ENCODE measurements at places on chromosomes 16 and 17.

- DNase-seq: no peak
Observed at GRCh38 chr16:10339777-10340732, 45.8 kb upstream of the ATF7IP2 start.

DNA sequence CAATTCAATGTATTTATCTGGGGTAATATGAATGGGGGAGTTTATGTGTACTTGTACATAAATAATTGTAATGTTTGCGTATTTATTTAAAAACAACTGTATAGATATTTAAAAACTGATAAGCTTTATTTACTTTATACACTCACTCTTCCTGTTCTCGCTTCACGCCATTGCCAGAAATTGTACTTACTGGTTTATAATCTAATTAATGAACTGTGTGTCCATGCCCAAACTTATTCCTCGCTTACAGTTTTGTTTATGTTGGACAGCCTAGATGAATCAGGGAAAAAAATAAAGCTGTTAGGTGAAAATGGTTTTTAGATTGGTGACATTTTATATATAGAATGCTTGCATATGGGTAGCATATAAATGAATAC is 30.8 kb downstream of the AATF start:
- no peak for DNase-seq

GRCh38 chr17:16189791-16190348 is 25.5 kb downstream of the NCOR1 start:
- no peak for DNase-seq

DNA sequence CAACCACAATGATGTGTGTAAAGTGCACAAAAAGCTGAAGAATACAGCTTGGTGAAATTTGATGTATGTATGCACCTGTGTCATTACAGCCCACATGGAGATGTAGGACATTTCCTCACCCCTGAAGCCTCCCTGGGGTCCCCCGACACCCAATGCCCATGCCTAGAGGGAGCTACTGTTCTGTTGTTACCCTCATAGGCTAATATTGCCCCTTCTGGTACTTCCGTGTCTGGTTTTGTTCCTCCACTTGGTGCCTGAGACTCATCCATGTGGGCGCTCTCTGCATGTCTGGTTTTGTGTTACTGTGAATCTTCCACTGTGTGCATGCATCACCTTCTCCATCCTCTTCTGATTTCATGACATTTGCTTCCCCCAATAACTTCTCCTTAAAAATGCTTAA is 18.6 kb downstream of the TNFRSF13B start:
- DNase-seq: no peak

DNA sequence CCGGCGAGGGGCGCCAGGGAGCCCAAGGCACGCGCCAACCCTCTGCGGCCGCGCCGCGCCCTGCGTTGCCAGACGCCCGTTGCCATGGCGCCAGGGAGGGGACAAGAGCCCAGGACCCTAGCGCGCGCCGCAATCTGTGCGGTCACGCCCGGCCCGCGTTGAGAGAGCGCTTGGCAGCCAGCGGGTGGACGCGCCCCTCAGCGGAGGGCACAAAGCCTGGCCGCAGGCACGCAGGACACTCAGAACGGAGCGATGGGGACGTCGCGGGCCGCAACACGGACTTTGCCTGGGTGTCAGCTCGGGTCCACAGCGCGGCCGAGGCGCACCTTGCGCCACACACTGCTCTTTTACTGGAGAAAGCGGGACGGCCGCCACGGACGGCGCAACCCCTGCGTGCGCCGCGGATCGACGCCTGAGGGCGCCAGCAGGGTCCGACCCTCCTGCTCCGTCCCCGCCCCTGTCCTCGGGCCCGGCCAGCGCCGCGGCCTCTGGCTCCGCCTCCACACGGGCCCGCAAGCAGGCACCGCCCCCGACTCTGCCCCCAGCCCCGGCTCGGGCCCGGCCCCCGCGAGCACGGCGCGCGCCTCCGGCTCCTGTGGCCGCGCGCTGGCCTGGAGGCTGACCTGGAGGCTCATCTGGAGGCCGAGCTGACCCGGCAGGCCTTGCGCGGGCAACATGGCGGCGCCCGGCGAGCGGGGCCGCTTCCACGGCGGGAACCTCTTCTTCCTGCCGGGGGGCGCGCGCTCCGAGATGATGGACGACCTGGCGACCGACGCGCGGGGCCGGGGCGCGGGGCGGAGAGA is at the start of gene GFER:
Gene GFER, plus strand, starts transcription at position 650 of the 803 bp plus-strand sequence. Its CDS starts 26 bp downstream, at position 676.
- DNase-seq: no peak

GRCh38 chr17:63641692-63642448 is 19.7 kb downstream of the MAP3K3 start:
- DNase-seq: no peak

- DNase-seq: no peak
Observed at GRCh38 chr16:89742948-89743347, 21.6 kb downstream of the ZNF276 start.

- DNase-seq: no peak
Observed at GRCh38 chr16:13835935-13836730, 83.8 kb upstream of the ERCC4 start.

- DNase-seq: no peak
Observed at GRCh38 chr17:41667280-41668041, 21.2 kb upstream of the EIF1 start.

DNA sequence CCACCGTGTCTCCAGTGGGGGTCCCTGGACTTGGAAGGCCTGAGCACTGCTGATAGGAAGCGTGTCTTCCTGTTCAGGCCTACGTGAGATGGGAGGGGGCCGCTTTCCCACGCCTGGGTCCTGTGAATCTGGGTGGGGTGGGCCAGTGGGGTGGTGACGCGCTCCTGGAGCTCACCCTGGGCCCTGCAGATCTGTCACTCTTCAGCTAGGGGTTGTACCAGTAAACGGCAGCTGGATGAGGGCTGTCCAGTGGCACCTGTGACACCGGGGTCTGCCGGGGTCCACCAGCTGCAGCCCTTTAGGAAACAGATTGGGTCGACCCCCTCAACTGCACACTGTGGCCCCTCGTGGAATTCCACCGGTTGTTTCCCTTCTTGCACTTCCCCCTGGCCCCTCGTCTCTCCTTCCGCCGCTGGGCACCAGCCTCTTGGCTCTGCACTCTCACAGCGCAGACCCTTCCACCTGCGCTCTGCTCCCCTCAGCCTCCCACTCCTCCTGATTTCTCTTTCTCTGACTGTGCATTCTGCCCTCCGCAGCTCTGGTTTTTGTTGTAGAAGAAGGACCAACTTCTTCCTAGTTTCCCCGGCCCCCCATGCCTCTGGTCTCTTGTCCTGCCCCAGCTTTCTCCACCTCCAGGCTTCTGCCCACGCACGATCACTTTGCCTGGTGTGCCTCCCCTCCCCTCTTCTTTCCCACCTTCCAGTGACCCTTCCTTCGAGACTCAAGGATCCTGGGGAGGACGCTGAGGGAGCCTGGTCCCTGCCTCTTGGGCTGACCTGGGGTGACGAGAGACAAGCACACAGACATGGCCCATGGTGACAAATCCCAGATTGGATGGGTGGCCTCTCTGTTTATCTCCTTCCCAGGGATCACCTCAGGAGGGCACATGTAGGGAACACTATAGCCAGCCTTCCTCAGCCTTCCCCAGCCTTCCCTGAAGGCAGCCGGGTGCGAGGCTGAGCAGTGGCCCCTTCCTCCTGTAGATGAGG is 4.8 kb downstream of the MRC2 start:
- no peak for DNase-seq

DNA sequence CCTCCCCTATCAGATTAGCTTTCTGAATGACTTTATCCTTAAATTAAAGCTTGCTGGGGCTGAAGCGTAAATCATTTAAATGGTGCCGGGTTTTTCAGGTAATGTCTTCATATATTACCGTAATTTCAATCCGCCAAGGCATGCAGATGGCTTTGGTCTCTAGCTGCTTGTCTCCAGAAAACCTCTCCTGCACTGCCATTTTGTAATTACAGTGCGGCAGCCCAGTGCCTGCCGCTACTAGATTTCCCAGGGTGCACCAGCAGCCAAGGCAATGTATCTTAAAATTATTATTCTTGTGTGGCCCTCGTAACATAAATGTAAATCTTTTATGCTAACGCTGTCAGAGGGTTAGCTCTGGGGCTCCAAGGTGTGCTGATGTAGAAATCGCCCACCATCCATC is 208.5 kb downstream of the TMEM114 start:
- DNase-seq: no peak

DNA sequence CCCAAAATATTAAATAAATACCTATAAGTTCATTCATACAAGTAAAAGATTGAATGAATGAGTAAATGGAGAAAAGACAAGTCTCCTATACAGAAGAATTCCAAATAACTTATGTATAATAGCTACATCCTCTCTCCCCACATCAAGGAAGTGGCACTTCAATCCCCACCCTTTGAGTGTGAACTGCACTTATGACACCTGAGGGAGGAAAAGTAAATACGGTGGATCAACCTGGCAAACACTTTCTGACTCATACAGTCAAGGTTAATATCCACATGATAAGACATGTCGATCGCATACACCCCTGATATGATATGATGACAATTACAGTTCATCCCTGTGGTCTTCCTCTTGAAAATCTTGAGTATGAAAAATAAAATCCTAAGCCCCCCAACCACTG is 18.0 kb downstream of the SLFN12L start:
- DNase-seq: no peak

DNA sequence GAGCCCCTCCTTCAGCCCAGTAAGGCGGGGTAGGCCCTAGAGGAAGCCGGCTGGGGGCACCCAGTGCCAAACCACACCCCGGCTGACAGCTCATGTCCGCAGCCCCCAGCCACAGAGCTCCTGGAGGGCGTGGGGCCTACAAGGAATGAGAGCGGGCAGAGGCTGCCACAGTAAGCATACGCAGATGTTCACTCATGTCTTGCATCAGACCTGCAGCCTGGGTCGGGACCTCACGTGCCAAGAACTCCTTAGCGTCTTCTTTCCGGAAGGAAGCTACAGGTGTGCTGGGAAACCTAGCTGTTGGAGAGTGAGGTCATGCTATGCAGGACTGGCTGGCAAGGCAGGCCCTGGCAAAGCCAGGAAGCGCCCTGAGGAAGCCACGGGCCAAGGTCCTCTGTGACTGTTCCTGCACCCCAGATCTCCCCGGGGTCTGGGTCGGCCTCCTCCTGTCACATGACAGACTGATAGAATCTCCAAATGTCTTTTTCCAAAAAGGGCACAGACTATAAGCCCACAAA is 1.6 kb downstream of the ZNF598 start:
- DNase-seq: no peak

DNA sequence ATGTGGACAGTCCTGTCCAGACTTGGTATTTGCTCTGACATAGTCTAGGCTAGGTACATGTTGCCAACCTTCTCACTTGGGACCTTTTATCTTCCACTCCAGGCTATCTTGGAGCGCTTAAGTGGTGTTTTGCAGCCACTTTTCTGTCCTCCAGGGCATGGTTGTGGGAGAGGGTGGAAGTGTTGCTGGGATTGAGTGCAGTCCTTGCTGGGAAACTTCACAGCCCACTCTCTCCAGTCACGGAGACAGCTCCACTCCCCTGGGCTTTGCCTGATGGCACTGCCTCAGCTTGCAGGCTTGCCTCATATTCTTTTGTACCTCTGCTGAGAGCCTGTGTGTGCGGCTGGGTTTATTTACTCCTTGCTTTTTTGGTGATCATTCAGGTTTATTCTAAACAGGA is 17.4 kb downstream of the RPA1 start:
- no peak for DNase-seq

DNA sequence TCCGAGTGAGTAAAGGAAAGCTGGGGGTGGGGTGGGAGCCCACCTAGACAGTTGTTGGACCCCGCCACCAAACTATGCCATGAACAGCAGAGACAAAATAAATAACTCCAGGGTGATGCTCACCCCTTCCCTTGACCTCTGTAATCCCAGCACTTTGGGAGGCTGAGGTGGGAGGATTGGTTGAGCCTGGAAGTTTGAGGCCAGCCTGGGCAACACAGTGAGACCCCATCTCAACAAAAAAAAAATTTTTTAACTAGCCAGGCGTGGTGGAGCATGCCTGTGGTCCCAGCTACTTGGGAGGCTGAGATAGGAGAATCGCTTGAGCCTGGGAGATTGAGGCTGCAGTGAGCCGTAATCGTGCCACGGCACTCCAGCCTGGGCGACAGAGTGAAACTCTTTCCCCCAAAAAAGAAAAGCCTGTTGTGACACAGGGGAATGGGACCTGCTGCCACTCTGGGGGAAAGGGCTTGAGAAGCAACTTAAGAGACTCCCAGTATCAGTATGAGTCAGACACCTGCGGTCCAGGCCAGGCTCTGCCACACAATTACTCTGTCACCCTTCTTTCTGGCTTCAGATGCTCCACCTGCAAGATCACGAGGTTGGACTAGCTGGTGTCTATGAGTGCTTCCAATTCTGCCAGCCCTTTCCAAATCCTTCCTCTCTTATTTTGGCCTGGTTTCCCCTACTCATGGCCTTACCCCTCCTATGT is 5.0 kb downstream of the SGCA start:
- no peak for DNase-seq

- no peak for DNase-seq
Observed at GRCh38 chr16:11430601-11431317, 85.5 kb downstream of the RMI2 start.

GRCh38 chr16:29729116-29729521 is 16.7 kb downstream of the C16orf54 start:
- DNase-seq: peak; percentile 9

DNA sequence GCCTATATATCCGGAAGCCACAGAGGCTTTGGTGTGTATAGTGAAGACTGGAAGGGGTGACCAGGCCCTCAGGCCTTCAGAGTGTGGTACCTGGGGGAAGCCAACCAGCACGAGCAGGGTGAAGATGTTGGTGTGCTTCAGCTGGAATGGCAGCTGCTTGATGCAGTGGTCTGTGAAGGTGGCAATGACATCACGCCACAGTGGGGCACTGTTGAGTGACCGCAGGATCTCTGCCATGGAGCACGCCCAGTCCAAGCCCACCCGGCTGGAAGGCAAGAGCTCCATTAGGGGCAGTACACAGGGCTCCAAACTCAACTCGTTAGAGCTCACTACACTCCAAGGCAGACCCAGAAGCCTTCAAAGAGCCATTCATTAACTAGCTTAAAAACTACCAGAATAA is 68.5 kb upstream of the ATP2A3 start:
- DNase-seq: no peak

GRCh38 chr16:10862438-10862837 is 14.6 kb upstream of the CIITA start:
- peak; percentile 23 for DNase-seq

DNA sequence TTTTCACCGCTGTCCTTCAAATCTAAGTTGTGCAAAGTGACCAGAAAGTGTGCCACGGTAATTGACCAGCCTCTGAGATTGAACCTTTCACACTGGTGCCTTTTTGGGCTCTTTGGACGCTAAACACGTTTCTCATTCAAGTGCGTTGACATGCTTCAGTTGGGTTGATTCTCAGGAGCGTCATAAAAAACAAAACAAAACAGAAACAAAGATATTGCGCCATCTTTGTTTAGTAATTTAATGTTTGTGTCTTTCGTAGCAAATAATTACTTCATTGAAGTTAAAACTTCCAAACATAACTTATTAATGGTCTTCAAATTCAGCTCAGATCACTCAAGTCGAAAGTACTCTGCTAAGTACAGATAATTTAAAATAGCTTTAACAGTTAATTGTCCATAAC is 80.2 kb downstream of the OR1D5 start:
- no peak for DNase-seq

GRCh38 chr16:3849751-3850543 is 30.6 kb downstream of the CREBBP start:
- DNase-seq: no peak

GRCh38 chr16:15811481-15812400 is 45.1 kb downstream of the MYH11 start:
- DNase-seq: peak; percentile 87

GRCh38 chr16:1349351-1349750 is 2.3 kb downstream of the TSR3 start:
- DNase-seq: no peak

- no peak for DNase-seq
Observed at GRCh38 chr16:19382887-19383816, 34.5 kb upstream of the TMC5 start.

Data from GM04503 (cell line).